Esophagus squamous epithelium (tissue), 5 donors: ENCODE measurements at places on chromosomes 5 and 9.

- no peak for DNase-seq
Observed at GRCh38 chr5:143659599-143660238, 152.2 kb upstream of the HMHB1 start.

- DNase-seq, result no peak
Observed at GRCh38 chr5:159971038-159971437, 37.9 kb upstream of the TTC1 start.

- no peak for DNase-seq
Observed at GRCh38 chr9:71001780-71002386, 119.5 kb downstream of the TRPM3 start.

GRCh38 chr9:34686231-34686630 is 4.8 kb downstream of the CCL19 start:
- DNase-seq, result no peak

- DNase-seq, result no peak
Observed at GRCh38 chr5:105034401-105034763, 1471.8 kb upstream of the NUDT12 start.

- no peak for DNase-seq
Observed at GRCh38 chr5:40939753-40940152, 30.5 kb downstream of the C7 start.

GRCh38 chr5:11898787-11899186 is 5.5 kb downstream of the CTNND2 start:
- no peak for DNase-seq

DNA sequence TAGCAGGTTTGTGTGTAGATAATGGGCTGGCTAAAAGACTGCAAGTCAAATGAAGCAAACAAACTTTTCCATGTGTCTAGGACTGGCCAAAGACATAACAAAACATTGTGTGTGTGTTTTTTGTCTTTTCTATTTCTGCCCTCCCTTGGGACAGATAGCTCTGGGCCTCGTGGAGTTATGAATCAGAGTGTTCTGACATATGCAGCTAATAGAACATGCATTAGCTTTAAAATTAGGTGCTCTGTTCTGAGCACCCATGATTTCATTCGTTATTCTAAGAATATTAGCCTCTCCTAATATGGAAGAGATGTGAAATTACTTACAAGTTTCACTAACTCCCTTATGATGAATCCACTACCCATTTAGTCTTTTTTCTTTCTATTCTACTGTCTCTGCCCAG is 367.3 kb upstream of the PAPPA start:
- DNase-seq, result no peak

DNA sequence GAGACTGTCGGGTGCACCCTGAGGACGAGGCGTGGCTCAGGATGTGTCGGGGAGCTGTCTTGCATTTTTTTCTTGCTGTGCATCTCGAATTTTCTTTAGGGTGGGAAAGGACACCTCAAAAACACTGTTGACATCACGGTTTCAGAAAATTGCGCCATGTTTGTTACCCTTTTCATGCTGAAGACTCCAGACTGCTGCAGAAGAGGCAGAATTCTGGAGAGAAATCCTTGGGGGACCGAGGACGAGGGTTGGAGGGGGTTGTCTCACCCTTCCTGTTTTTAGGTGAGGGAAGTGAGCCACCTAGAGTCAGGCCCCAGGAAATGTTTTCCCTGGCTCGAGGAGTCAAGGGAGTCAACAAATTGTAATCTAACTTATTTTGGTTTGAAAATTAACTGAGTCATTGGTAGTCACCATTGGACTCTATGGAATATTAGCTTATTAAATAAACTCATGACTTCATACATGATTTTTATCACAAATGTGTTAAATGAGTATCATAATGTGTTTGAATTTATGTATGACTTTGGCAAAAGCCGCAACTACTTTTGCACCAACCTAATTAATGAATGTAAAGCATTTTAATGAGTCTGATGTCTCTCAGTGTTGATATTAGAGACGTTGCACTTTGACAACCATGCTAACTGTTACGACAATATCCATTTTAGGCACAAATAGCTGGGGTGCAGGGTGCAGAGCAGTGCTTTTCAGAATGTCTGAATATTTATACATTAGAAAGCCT is 724 bp upstream of the LYSMD3 start:
- DNase-seq, result peak; percentile 50

GRCh38 chr5:177553671-177554429 is 513 bp downstream of the FAM193B start:
- DNase-seq, result no peak

DNA sequence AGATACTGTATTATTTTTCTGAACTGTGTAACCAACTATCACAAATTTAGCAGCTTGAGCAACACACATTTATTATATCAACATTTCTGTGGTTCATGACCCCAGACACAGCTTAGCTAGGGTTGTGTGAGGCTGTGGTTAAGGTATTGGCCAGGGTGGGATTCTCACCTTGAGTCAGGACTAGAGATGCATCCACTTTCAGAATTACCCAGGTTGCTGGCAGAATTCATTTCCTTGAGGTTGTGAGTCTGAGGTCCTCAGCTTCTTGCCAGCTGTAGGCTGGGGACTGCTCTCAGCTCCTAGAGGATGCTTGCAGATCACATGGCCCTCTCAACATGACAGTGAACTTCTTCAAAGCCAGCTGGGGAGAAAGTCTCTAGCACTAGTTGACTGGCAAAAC is 122.5 kb upstream of the RASGRF2 start:
- DNase-seq, result no peak

- DNase-seq, result no peak
Observed at GRCh38 chr9:106619211-106619610, 243.8 kb upstream of the ZNF462 start.

GRCh38 chr9:20606652-20607051 is 15.6 kb downstream of the MLLT3 start:
- DNase-seq, result no peak

DNA sequence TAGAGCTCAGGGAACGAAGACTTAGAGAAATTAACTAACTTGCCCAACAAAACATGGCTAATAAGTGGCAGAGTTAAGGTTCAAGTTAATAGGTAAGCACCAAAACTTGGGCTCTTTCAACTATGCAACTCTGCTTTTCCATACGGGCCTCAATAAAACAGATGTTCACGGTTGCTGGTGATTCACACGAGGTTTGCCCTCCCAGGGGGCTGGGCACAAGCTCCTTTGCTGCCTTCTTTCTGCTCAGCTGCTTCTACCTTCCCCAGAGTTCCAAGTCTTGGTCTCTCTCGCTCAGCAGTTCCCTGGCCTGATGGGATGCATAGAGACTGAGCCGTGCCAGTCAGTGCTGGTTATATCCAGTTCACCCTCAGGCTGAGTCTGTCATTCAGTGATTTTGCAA is 217.9 kb downstream of the SREK1 start:
- no peak for DNase-seq

DNA sequence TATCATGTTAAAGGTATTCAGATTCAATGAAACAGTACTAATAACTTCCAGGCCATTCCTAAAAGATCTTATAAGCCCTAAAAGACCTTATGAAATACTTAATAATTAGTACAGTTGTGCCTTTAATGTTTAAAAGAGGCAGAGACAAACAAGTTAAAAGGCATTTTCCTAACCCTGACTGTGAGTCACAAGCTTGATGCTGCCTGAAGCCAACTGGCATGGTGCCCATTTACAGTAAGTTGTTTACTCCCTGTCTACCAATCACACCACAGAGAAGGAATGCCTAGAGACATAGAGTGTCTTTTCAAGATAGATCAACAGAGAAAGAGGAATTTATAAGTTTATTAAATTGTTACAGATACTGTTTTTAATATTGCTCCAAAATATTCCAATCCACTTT is 47.8 kb downstream of the NR3C1 start:
- no peak for DNase-seq

GRCh38 chr9:96232539-96233241 is 69.3 kb downstream of the HSD17B3 start:
- no peak for DNase-seq

GRCh38 chr9:17217272-17217671 is 82.4 kb downstream of the CNTLN start:
- DNase-seq, result no peak

DNA sequence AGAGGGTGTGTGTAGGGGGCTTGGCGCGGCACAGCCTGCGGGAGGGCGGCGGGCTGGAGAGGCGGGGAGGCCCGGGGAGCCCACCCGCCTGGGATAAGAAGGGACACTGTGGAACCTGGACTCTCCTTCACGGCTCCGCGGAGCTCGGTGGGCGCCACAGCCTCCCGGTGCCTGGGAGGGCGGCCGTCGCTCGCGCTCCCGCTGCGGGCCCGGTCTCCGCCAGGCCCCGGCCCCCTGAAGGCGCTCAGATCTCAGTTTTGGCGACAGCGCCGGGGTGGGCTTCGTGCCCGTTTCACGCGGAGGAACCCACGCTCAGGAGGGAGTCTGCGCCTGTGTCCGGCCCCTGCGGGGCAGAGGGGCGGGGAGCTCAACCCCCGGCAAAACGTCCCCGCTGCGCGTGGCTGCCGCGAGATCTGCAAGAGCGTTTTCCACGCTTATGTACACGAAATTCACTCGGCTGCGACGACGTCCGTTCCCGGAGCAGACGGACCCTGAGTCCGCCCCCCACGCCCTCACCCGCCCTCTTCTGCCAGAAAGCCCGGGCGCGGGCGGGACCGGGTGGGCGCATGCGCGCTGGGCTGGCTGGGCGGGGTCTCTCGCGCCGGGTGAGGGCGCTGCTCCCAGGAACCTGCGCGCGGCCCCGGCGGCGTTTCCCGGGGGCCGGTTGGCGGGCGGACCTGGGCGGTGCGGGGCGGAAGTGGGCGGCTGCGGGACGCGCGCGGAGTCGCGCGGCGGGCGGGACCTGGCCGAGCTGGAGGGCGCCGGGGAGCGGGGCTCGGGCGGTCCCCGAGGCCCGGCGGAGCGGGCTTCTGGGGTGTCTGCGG is at the start of gene NELFB:
NELFB (plus strand) TSS at position 704 of the 824 bp plus-strand sequence.
- DNase-seq, result no peak
